Lower lobe of right lung (tissue), 2 donors: ENCODE measurements at places on chromosomes 5 and 9. TPM values are rescaled to one million over a fixed set of nuclear protein-coding genes. Genes with fewer than 3 reads are reported as not detected.

- no peaks in the 10 kb centered on the region for H3K27me3 ChIP-seq
- no peak for DNase-seq
- H3K4me1 ChIP-seq, result no peaks in the 10 kb centered on the region
These were observed 694.8 kb downstream of the SEMA5A start for GRCh38 chr5:8851101-8851500.

CCDC152 gene
- 1.3 TPM for total RNA-seq

DNA sequence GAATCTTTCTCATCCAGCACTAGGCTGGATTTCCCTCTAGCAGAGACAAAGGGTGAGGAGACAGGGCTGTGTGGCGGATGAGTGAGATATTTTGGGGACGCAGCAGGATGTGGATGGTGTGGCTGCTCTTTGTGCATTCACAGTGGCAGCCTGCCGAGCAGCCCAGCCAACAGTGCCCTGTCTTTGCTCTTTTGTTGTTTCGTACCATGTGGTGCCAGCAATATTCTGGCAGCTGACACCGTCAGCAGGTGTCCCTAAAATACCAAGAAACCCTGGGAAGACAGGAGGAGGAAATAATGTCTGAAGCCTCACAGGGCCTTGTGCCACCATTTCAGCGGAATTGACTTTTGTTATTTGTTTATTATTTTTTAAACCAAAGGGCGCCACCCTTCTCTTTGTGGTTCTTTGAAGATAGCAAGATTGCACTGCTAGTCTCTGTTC, 141.4 kb downstream of the CCDC192 start:
- no peaks in the 10 kb centered on the region for H3K36me3 ChIP-seq
- H3K4me3 ChIP-seq, result no peak overlapping the region

P4HA2 gene
- 75.7 TPM for total RNA-seq

GRCh38 chr9:37678789-37679273, 28.1 kb downstream of the FRMPD1 start:
- no peak overlapping the region for H3K4me3 ChIP-seq
- no peaks in the 10 kb centered on the region for H3K36me3 ChIP-seq
- H3K4me1 ChIP-seq, result no peaks in the 10 kb centered on the region
- no peak overlapping the region for H3K27ac ChIP-seq
- DNase-seq, result no peak

SPATA31C1 gene
- not detected for total RNA-seq

RAB3C gene
- 0.30 TPM for total RNA-seq

- no peaks in the 10 kb centered on the region for H3K36me3 ChIP-seq
- DNase-seq, result no peak
- H3K4me1 ChIP-seq, result peaks cover 10% of the 10 kb centered on the region
- H3K27ac ChIP-seq, result no peak overlapping the region
- H3K4me3 ChIP-seq, result no peak overlapping the region
- H3K27me3 ChIP-seq, result peaks cover 13% of the 10 kb centered on the region
These were observed 9.7 kb downstream of the MRPL36 start for GRCh38 chr5:1789834-1790471.

DNA sequence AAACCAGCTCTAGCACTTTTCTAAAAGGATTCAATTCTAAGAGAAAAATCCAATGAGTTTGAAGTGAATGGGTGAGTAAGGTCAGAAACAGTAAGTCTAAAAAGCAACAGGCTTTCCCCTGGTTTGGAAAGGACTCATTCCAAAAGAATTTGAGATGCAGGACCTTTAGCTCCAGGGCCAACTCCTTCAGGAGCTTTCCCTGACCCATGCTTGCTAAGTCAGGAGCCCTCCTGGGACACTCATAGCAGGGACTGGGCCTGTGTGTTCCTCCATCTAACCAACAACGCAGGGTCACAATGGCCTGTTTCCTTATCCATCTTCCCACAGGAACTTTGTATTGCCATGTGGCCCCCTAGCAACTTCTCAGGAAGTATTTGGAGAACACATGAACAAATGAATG, 198.8 kb downstream of the FRMD3 start:
- H3K36me3 ChIP-seq, result no peaks in the 10 kb centered on the region
- no peaks in the 10 kb centered on the region for H3K27me3 ChIP-seq
- no peak overlapping the region for H3K27ac ChIP-seq
- no peaks in the 10 kb centered on the region for H3K4me1 ChIP-seq

CRB2 gene
- total RNA-seq, result not detected

PRRC2B gene
- total RNA-seq, result 170 TPM

PCDHB7 gene
- 1.9 TPM for total RNA-seq

- H3K27me3 ChIP-seq, result no peaks in the 10 kb centered on the region
- no peaks in the 10 kb centered on the region for H3K4me1 ChIP-seq
- no peaks in the 10 kb centered on the region for H3K36me3 ChIP-seq
These were observed 293.4 kb downstream of the EDIL3 start for GRCh38 chr5:84091127-84091799.

- H3K36me3 ChIP-seq, result no peaks in the 10 kb centered on the region
- H3K27ac ChIP-seq, result no peak overlapping the region
- peaks cover 6% of the 10 kb centered on the region for H3K4me1 ChIP-seq
- H3K4me3 ChIP-seq, result no peak overlapping the region
These were observed 58.8 kb downstream of the MAN2A1 start for GRCh38 chr5:109748546-109748945.

- H3K4me1 ChIP-seq, result no peaks in the 10 kb centered on the region
- H3K4me3 ChIP-seq, result no peak overlapping the region
- no peak overlapping the region for H3K27ac ChIP-seq
- DNase-seq, result no peak
- H3K36me3 ChIP-seq, result no peaks in the 10 kb centered on the region
These were observed 177.1 kb downstream of the PIK3R1 start for GRCh38 chr5:68392617-68393016.

PPP1R26 gene
- 22.8 TPM for total RNA-seq

DNA sequence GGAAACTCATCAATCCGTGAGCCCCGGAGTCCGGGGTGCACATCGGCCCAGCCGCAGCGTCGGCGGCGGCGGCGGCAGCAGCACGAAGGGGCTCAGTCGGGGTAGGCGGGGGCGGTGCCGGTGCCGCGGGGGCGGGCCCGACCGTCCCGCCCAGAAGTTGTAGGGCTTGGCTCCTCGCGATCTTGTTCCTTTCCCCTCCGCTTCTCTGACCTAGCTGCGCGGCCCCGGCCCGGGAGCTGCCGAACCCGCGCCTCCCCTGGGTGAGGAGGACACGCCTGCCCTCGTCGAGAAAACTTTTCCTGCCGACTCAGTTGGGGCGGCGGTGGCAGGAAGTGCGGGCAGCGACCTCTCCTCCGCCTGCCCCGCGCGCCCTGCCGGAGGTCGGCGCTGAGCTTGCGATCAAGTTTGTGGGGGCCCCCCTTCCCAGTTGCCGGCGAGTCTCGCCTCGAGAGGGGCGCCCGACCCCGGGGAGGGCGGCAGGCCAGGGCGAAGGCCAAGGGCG, at the start of gene MAN2A1:
MAN2A1 (plus strand) TSS at position 188 of the 502 bp plus-strand sequence. CDS start 491 bp downstream, outside the sequence.
- peak within 1 kb of the TSS; percentile 94 for H3K27ac ChIP-seq
- H3K27me3 ChIP-seq, result no peaks in the 10 kb centered on the region
- DNase-seq, result peak; percentile 85
- peaks cover 27% of the 10 kb centered on the region for H3K4me1 ChIP-seq
- H3K4me3 ChIP-seq, result peak within 1 kb of the TSS; percentile 89

DNA sequence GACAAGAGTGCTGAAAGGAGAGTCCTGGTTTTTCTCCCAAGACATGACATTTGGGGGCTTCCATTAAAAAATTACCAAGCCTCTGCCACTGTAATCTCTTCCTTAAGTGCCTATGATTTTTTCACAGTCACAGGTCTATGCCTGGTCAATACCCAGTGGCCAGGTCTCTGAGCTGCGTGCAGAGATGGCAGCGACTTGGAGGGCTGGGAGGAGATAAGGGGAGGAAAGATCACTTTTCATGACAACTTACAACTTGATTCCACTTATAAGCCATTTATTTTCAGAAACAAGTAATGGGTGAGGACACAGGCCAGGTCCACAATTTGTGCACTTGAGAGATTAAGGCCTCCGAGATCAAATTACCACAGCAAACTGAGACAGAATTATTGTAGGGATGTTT, 1.9 kb upstream of the PCDHAC2 start:
- H3K36me3 ChIP-seq, result no peaks in the 10 kb centered on the region
- peaks cover 23% of the 10 kb centered on the region for H3K27me3 ChIP-seq
- no peak overlapping the region for H3K4me3 ChIP-seq
- DNase-seq, result no peak

HEMGN gene
- 0.56 TPM for total RNA-seq

PDE6A gene
- not detected for total RNA-seq

DNA sequence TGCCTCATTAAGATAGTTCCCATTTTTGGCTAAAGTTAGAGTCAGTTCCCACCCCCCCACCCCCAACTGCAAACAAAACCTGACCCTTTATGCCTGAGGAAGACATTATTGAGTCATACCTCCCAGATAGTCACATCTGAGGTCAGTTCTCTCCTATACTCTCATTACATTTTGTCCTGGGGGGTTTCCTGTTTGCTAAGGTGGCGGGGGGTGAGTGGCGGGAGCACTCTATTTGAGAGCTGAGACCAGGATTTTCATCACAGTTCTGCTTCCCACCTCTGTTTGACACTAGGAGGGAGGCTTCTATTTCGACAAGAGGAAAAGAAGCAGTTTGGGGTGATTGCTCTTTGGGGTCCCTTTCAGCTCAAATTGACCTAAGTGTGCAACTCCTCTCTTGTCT, 59.4 kb upstream of the ICE1 start:
- H3K4me3 ChIP-seq, result no peak overlapping the region
- DNase-seq, result no peak
- H3K27ac ChIP-seq, result no peak overlapping the region

DNA sequence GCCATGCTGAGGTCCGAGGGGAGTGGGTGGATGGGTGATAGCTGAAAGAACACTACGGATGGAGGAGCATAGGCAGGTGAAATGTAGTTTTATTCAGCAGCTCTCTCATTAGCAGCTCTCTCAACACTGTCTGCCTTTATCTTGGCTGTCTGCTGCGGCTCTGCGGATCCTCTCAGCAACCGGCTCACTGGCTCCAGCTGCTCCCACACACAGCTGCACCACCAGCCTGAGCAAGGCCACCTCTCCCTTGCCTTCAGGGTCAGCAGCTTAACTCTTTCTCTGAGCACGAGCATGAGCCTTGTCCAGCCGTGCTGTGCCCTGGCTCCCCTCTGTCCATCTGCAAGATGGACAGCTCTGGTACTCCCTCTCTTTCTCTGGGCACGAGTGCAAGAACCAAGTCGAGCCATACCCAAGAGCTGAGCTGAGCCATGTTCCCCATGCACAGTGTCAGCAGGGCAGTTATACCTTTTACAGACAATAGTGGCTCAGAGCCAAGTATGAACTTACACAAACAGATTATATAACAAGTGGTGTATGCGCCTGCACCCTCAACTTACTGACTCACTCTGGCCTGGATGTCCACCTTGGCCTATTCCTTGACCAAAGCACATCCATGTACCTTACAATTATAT, 108.5 kb downstream of the MACIR start:
- no peak for DNase-seq
- H3K4me1 ChIP-seq, result no peaks in the 10 kb centered on the region
- H3K27ac ChIP-seq, result no peak overlapping the region
- no peaks in the 10 kb centered on the region for H3K27me3 ChIP-seq
- H3K36me3 ChIP-seq, result no peaks in the 10 kb centered on the region

DNA sequence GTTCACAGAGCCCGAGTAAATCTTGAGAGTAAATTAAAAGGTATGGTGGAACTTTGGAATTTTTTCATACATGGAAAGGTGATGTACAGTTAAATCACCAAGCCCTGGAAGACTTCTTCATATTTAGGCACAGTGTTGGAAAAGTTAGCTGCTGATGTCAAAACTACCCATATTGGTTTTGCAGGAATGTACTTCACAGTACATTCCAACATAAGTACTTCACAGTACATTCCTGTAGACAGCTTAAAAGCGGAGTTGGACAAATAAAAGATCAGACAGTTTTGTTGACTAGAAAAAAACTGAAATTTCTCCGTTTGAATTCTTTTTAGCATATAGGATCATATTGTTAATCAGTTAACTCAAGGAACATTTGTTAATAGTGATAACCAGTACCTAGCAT, 1.8 kb downstream of the RANBP17 start:
- no peak overlapping the region for H3K27ac ChIP-seq
- H3K4me1 ChIP-seq, result no peaks in the 10 kb centered on the region
- H3K4me3 ChIP-seq, result no peak overlapping the region
- peaks cover 7% of the 10 kb centered on the region for H3K27me3 ChIP-seq
- no peaks in the 10 kb centered on the region for H3K36me3 ChIP-seq

GRCh38 chr9:18601026-18601425, 127.1 kb downstream of the ADAMTSL1 start:
- H3K27me3 ChIP-seq, result no peaks in the 10 kb centered on the region
- no peak overlapping the region for H3K4me3 ChIP-seq
- DNase-seq, result no peak
- peaks cover 6% of the 10 kb centered on the region for H3K4me1 ChIP-seq
- no peaks in the 10 kb centered on the region for H3K36me3 ChIP-seq
- H3K27ac ChIP-seq, result no peak overlapping the region

DNA sequence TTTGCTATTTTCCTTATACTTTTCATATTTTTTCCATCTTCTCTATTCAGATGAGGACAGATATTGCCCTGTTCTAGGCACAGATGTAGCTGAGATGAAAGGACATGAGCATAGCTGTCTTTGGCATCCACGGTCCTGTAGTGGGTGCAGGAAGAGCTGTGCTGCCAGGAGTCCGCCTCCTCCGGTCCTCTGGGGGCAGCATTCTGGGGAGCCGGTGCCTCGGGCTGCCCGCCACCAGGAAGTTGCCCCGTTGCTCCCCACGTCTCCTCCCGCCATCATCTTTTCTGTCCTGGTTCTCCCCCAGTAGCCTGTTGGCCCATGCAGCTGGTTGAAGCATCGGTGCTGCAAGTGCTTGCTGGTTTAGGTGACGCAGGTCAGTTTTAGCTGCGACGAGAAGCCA, 170.0 kb upstream of the IRX4 start:
- no peak overlapping the region for H3K4me3 ChIP-seq
- no peak overlapping the region for H3K27ac ChIP-seq
- no peaks in the 10 kb centered on the region for H3K36me3 ChIP-seq
- no peak for DNase-seq
- no peaks in the 10 kb centered on the region for H3K27me3 ChIP-seq

SLC23A1 gene
- total RNA-seq, result 1.4 TPM
